ENCODE measurements at places on chromosomes 3 and 15.

- DNase-seq: no peak
These were observed 67.0 kb downstream of the DAPK2 start for GRCh38 chr15:63979262-63979793.

DNA sequence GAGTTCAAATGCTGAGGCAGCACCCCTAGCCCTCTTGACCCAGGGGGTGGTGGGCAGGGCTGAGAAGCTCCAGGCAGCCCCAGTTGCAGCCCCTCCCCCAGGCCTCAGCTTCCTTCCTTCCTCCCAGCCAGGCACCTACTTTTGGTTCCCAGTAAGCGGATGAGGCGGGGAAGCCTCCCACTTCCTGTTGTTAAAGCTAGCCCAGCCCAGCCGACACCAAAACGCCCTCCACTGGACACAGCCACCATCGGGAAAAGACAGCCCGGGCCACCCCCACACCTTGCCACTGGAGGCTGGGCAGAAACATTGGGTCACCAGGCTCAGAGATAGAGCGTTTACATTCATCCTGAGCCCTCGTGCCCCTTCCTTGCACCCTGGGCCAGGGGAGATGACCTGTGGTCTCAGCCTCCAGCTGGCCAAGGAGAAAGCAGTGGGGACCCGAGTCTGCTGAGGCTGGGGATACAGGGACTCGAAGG is 3.5 kb downstream of the DUSP7 start:
- peak; percentile 31 for DNase-seq

DNA sequence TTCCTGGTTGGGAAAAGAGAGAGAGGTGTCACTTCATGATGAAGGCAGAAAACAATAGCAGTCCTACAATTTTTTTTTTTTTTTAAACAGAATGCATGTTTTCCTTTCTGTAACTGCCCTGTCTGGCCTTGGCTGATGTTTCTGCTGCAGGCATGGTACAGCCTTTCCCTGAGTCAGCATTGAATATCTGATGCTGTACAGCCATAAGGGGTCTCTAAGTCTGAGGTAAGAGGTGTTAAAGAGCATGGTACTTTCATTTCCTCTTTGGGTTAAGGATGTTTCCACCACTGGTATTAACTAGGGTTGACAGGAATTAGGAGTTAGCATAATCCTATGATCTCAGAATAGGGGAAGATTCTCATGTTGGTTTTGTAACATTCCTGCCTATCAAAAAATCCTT is 147.4 kb downstream of the CHST2 start:
- DNase-seq: no peak

DNA sequence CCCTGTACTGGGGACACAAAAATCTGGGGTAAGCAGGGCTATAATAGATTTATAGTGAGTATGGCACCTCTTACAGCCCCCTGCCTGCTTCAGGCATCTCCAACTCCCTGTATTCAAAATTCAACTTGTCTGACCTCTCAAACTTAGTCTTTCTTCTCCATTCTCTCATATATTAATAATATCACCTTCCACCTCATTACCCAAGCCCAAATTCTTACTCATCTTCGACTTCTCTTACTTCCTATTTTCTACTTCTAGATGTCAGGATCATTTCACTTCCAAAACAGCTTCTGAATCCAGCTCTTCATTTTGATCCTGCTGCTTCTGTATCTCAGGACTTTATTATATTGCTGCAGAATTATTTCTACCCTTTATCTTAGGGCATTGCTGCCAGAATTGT is 290.7 kb downstream of the CHST2 start:
- DNase-seq: no peak

DNA sequence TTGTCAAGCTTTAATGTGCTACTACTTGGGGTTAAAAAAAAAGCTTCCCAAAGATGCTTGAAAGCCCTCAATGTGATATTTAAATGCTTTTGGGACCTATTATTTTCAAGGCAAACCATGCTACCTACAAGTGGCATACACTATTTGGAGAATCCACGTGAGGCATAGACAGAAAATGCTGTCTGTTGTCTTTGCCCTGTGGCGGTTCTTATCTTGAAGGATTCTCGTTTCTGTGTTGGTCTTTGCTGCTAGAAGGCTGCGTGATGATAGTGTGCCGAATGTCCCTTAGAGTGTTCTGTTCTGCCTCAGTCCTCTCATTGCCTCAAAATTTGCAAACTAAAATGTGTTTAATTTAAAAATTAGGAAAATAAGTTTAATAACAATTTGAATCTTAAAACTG is 356.2 kb upstream of the RARB start:
- no peak for DNase-seq

GRCh38 chr15:44584162-44584749 is 47.3 kb downstream of the EIF3J start:
- no peak for DNase-seq
